Stimulated activated CD8-positive, alpha-beta memory T cell treated with anti-CD3 and anti-CD28 coated beads, Interleukin-15, amount 100 ng/mL, for 24 hours (primary cell): ENCODE measurements at places on chromosomes 2 and 18.

GRCh38 chr2:219671279-219671678, 43.8 kb downstream of the SLC4A3 start:
- no peak for DNase-seq

GRCh38 chr2:73759285-73759764, 20.6 kb downstream of the DUSP11 start:
- DNase-seq, result no peak

DNA sequence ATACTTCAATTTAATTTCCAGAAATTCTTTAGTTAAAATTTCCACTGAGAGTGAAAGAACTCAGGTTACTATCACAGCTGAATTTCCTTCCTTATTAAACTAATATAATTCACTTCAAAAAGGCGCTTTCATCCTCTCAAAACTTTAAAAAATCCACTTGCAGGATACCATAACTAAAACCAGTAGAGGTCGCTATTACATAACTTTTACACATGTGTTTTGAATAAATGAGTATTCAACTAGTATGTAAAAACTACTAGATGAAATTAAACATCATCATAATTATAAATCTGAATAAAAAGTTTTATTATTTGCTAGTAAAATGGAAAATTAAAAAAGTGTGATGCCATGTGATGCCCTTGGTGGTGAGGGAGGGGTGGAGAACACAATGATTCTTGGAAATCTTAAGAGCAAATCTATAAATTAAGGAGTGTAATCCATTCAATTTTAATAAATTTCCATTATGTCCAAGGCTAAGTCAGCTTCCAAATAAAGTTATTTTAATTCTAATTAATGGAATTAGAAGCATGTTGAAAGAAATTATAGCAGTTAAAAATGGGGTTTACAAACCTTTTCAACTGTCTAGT, 61.4 kb downstream of the SOS1 start:
- DNase-seq, result no peak

GRCh38 chr2:172096626-172097547, 5.8 kb downstream of the DLX2 start:
- DNase-seq, result no peak

DNA sequence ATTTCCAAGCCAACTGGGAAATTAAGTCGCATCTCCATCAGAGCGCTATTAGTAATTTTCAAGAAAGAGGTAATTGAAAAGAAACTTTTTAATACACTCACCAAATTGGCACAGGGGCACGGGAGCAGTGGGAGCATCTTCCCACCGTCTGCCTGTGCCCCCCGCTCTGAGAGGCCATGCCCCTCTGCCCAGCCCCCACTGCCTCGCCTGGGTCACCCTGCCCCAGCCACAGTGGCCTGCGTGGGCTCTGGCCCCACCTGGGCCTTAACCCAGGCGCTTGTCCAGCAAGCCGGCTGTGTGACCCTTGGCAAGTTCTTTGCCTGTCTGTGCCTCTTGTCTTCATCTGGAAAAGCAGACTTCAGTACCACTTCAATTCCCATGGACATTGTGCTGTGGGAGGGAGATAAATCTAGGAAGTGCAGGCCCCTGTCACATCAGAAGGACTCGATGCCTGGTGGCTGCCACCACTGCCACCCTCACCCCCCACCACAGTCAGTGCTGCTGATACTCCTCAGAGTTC, 31.9 kb downstream of the GLI2 start:
- no peak for DNase-seq

- DNase-seq, result no peak
Measured at GRCh38 chr18:53526101-53526870, 698.2 kb downstream of the MBD2 start.

GRCh38 chr2:84902526-84902925, 2.9 kb upstream of the TMSB10 start:
- DNase-seq, result no peak

- no peak for DNase-seq
Measured at GRCh38 chr2:62578803-62579640, 73.0 kb upstream of the TMEM17 start.

DNA sequence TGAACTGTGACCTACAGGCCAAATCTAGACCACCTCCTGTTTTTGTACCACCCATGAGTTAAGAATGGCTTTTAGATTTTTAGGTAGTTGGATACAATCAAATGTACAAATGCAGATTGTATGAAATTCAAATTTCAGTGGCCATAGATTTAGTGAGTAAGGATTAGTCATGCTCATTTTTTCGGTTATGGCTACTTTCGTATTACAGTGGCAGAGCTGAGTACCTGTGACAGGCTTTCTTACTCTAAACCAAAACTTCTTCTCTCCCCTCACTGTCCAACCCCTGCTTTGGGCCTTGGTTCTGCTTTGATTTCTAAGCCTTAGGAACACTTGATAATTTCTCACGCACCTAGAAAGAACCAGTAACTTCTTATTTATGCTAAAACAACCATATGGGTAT, 82.1 kb downstream of the CDC42EP3 start:
- DNase-seq, result no peak

GRCh38 chr18:39667905-39668304, 2102.3 kb upstream of the CELF4 start:
- DNase-seq, result no peak

DNA sequence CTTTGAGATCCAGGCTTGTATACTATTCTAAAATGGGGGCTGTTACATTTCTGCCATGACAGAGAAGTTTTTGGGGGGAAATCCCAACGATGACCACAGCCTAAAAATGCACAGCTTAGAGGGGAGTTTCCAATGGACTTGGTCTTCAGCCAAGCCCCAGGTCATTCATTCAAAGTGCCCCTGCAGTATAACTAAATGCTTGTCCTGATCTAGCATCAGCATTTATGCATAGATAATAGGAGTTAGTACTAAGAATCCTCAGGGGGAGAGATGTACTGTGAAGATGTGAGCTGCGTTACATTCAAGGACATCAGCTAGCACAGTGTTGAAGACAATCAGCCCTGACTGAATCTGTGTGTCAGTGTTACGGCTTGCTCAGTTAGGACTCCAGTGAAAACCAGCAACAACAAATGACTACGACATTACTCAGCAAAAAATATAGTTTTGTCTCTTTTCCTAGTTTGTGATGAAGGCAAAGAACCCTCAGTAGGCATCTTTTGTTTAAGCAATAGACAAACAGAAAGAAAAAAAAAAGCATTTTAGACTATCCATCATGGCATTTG, 160.9 kb downstream of the ZEB2 start:
- no peak for DNase-seq

GRCh38 chr2:7773362-7774360, 856.4 kb downstream of the RNF144A start:
- DNase-seq, result no peak

DNA sequence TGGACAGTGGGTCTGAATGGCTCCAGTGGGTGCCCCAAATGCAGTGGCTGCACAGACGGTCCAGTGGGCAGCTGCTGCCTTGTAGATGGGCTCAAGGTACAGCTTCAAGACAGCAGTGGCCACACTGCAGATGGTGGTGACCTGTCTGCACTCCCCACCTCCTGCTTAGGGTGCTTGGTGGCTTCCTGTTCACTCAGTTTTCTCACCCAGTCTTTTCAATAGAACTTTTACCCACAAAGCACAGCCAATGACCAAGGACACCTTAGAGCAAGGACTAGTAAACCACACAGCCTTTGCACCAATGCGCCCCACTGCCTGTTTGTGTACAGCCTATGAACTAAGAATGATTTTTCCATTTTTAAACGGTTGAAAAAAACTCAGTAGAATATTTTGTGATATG, 34.9 kb downstream of the MEX3C start:
- no peak for DNase-seq

GRCh38 chr18:3874581-3874980, 424.6 kb downstream of the TGIF1 start:
- no peak for DNase-seq

GRCh38 chr2:152594792-152595191, 122.5 kb downstream of the PRPF40A start:
- DNase-seq, result no peak

DNA sequence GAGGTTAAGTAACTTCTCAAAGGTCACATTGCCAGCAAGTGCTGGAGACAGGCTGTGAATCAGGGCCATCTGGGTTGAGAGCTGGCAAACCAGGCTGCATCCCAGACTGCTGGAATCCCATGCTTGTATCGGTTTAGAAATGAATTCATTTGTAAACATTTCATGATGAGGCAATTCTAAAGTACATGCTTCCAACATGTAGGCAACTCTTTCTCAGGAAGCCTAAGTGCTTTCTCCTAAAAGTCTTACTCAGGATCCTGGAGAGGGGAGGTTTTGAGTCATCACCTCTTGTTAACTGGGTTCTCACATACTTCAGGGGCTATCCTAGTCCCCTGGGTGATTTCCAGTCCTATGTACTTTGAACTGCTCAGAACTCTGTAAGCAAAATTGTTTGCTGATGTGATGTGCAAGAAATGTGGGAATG, 416.5 kb downstream of the MEIS1 start:
- DNase-seq, result no peak

DNA sequence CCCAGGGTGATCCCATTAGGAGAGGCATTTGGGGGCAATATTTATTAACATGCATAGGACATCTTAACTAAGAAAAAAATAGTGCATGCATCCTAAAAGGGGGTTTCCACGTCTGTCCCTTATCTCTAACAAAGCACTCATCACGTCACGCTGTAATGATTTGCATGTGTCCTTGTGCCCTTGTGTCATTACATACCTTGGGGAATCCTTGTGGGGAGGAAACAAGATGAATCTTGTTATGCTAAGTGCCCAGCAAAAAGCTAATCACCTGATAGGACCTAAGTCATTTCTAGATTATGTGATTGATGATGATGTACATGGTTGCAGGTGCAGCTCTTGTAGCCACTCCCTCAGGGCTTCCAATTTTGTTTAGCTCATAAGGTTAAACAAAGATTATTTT, 250.9 kb downstream of the FBXO15 start:
- DNase-seq, result no peak

DNA sequence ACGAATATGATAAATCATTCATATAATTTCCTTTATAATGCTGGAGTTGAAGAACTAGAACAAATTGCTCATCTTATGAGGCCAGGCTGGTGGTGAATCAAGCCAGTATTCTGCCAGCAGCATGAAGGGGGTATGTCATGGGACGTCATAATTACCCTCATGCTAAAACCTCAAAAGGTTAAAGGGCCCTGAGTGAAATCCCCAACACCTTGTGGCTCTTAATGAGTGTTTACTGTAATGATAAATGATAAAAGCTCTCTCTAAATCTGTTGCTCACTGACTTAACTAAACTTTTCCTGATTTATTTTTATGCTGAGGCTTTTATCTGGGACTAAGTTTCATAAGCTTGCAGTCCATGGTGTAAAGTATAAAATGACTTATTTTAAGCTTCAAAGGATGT, 18.3 kb upstream of the NEDD4L start:
- DNase-seq, result no peak
